ENCODE measurements at places on chromosomes 5 and 9. TPM values are rescaled to one million over a fixed set of nuclear protein-coding genes. Genes with fewer than 3 reads are reported as not detected.

Gene FIBCD1
- 33.0 TPM for total RNA-seq

Gene CDKN2B
- total RNA-seq = not detected

Gene IL9
- total RNA-seq = not detected

Gene SPATA31A3
- not detected for total RNA-seq

Gene RNF224
- total RNA-seq = not detected

Gene CNTNAP3B
- 10.6 TPM for total RNA-seq

Gene ALDH1B1
- 21.8 TPM for total RNA-seq

Gene FYB1
- not detected for total RNA-seq

Gene EFNA5
- total RNA-seq = 9.8 TPM

DNA sequence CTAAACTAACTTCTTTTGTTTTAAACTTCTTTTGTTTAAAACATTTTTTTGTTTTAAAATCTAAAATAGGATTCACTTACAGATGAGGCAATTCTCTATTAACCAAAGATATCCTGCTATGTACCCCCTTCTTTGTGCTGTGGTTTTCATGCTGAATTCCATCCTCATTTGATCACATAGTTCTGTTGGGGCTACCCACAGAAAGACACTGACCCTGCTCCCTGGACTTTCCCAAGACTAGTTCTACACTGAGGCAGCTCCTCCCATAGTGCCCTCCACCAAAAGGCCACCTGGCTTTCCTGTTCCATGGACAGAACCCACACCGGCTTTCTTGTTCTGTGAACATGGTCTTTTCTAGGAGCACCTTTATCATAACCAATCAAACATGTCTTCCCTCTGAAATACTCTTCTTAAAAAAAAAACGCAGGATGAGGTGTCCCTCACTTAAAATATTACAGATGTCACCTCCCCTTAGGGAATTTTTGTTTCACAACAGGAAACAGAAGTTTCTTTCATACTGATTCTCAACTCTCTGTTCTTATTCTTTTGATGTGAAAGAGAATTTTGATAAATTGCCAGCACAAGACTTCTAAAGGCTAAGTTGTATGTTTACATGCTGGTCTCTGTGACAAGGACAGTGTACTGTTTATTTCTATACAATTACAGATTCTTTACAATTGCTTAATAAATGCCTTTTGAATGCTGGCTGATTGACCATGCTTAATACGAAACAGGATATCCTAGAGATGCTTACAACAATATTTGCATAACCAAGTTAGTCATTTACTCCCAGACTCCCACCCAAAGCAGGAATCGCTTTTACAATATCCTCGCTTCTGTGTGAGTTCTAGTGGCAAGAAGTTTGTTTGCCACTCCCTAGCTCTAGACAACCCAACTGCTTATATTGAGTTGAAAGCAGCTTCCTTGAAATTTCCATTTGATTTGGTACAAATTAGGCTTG, 300.4 kb downstream of the DTWD2 start:
- DNase-seq = no peak

- no peak for DNase-seq
Observed at GRCh38 chr9:126510564-126510963, 103.2 kb upstream of the LMX1B start.

DNA sequence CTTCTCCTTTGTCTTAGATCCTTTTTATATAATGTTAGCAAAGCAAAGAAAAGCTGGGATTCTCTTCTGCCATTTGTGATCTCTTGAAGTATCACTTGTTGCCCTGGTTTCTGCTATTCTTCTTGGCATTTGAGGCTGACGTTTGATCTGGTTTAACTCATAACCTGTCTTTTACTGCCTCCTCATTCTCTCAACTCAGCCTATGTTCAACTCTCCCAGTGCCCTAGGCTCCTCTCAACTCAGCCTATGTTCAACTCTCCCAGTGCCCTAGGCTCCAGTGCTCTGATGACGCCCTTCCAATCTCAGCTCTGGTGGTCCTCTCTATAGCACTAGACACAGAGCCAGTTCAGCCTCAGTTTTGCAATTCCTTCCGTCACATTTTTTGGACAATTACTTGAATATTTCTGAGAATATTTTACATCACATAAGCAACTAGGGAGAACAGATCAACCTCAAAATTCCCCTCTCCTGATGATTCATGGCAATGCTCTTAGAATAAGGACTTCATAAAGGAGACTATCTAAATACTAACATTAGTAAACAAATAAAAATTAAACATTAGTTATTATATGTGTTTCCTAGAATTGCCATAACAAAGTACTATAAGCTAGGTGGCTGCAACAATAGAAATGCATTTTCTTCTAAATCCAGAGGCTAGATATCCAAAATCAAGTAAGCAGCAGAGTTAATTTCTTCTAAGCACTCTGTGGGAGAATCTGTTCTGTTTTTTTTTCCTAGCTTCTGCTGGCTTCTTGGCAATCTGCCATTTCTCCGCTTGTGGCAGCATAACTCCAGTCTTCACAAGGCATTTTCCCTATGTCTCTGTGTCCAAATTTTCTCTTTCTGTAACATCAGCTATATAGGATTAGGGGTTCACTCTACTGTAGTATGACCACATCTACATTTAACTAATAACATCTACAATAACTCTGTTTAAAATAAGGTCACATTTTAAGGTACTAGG, 662.1 kb upstream of the FTMT start:
- no peak for DNase-seq

DNA sequence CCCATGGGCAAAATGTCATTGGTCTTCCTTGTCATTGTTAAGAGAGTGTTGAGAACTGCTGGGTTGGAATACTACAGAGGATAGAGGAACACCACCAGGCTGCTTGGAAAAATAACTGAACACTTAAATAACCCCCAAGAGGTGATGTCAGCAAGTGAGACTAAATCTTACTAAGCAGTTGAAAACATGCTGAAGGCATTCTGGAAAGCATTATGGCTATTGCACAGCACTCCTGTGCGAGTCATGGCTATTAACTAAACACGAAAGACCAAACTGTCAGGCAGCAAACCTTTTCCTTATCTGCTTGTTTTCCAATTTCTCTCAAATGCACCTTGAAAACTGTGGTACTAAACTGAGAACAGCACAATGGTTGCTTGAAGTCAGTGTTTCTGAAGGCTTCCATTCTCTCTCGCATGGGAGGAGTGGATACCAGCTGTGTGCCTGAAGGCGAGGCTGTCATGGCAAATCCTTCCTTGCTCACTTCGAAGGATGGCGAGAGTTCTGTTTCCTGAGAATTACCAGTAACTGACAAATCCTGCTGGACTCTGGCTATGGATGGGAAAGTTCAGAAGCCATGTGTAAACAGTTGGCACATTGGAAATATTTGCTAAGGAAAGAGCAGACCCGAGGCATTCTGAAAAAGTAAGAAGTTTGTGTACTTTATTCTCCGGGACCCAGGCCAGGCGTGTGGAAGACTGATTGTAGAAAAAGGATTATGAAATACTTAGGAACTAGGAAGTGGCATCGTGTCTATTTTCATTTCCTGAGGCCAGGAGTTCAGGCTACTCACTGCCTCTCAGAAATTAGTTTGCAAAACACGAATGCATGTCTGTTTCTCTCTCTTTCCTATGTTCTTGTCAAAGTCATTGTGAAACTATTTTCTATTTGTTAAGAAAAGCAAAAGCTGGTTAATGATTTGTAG, 182.1 kb downstream of the DMRT2 start:
- peak; percentile 46 for DNase-seq

- no peak for DNase-seq
Observed at GRCh38 chr5:138926257-138926656, 51.1 kb upstream of the LRRTM2 start.

- no peak for DNase-seq
Observed at GRCh38 chr5:112720576-112720975, 17.1 kb upstream of the APC start.

DNA sequence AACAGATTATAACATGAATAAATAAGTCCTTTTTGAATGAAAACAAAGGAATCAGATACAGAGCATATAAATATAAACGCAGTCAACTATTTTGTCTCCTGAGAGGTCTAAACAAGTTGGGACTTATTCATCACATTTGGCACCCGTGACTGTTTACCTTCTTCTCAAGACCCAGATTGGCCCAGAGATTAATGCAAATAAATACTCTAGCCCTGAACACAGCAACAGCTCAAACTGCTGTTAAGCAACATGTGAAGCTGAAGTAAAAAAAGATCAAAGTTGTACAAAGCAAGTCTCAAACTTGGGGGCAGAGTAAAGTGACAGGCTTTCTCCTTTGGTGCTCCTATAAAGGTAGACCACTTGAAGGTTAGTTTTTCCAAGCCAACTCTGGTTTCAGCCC, 95.0 kb upstream of the NR5A1 start:
- no peak for DNase-seq

DNA sequence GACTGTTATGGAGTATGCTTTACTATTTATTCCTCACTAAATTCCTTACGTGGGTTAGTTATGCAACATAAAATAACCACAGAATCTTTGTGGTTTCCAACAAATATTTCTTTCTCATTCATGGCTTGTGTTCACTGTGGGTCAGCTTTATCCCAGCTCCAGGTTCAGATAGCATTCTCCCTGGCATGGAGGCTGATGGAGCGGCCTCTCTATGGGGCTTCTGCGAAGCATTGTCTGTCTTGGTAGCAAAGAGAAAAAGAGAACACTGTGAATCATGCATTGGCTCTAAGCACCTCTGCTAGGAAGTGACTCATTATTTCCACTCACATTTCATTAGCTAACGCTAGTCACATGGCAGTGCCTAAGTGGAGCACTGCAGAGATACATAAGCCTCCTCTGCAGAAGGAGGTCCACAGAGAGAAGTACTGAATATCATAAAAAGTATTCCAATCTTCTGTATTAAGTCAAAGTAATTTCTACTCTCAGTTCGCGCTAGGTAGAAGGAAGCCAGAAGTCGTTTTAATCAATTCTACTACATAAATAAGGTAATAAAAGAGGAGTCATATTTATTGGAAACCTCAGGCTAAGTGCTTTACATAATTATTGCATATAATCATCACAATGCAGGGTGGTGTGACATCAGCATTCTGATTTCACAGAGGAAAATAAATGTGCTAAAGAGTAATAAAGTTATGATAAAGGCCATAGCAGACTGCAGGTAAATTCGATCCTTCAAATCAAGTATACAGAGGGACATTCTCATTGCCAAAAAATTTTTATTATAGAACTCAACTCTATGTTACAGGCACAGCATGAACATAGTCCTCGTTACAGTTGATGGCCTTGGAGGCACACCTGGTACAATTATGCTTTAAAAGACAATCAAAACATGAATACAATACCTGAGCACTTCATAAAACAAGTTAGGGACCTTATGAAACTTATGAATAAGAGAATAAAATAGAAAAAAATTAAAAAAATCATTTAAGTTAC, 531.1 kb downstream of the CETN3 start:
- peak; percentile 25 for DNase-seq

- DNase-seq = no peak
Observed at GRCh38 chr5:141668601-141669265, 13.3 kb downstream of the ARAP3 start.
